ENCODE measurements at places on chromosomes 5 and 9. TPM values are rescaled to one million over a fixed set of nuclear protein-coding genes. Genes with fewer than 3 reads are reported as not detected.

The GDA gene
- total RNA-seq, result 32.8 TPM

DNA sequence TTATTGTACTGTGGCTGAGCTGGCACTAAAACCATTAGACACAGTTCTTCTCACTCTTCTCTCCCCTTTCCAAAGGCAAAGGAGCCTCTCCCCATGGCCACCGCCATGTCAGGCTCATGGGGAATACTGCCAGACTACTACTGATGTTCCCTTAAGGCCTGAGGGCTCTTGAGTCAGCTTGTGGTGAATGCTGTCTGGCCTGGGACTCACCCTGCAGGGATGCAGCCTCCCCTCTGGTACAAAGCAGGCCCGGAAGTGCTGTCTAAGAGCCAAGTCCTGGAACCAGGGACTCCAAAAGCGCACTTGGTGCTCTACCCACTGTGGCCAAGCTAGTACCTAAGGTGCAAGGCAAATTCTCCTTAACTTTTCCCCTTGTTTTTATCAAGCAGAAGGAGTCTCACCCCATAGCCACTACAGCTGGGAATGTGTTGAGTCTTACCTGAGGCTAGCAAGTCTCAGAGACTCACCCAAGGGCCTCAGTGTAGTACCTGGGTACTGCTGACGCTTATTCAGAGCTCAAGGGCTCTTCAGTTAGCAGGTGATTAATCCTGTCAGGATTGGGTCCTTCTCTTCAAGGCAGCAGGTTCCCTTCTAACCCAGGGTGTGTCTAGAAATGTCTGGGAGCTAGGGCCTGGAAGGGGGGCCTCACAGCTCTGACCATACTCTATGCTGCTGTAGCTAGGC is 33.2 kb upstream of the C5orf46 start:
- DNase-seq, result no peak

- DNase-seq, result no peak
Measured at GRCh38 chr9:17905781-17906175, 326.9 kb downstream of the SH3GL2 start.

GRCh38 chr9:76559286-76559685 is 100.3 kb downstream of the GCNT1 start:
- DNase-seq, result no peak
